ENCODE measurements at places on chromosomes 16 and 17.

GRCh38 chr17:69654981-69655855, 240.7 kb downstream of the MAP2K6 start:
- no peak for DNase-seq

DNA sequence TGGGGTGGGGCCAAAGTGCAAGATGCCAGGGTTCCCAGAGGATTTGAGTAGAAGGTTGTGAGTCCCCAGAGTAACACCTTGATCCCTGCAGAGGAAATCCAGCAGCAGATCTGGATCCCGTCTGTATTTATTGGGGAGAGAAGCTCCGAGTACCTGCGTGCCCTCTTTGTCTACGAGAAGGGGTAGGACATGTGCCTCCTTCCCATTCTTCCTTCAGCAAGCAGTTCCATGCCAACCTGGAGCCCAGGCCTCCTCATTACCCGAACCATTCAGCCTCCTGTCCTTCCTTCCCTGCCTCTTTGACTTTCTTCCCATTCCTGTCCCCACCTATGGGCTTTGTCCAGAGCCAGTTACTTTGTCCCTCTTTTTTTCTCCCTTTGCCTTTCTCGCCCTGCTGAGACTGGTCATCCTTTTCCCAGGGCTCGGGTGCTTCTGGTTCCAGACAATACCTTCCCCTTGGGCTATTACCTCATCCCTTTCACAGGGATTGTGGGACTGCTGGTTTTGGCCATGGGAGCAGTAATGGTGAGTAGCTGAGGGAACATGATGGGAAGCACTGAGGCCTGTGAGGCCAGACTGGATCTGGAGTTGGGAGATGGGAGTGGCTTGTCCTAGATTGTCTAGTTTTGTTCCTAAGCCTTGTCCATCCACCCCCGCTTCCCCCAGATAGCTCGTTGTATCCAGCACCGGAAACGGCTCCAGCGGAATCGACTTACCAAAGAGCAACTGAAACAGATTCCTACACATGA, 2.9 kb downstream of the RNF167 start:
- DNase-seq = no peak

- DNase-seq = no peak
Observed at GRCh38 chr16:22075776-22076175, 16.6 kb upstream of the VWA3A start.

- DNase-seq = no peak
Observed at GRCh38 chr17:78934681-78935418, 9.7 kb upstream of the TIMP2 start.

GRCh38 chr16:70653809-70654771, 7.7 kb downstream of the IL34 start:
- DNase-seq = peak; percentile 96

DNA sequence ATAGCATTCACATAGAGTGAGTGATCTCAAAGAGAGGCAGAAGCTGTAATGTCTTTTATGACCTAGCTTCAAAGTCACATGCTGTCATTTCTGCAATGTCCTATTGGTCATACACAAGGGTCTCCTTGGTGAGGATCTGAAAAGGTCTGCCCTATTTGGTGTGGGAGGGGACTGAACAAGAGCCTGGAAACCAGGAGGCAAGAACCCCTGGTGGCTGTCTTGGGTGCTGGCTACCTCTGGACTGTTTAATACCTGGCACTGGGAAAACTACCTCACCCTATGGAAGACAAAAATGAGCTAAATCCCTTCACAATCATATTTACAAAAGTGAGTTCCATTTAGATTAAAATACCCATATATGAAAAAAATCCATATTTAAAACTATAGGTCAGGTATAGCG, 9.0 kb downstream of the KCTD13 start:
- no peak for DNase-seq

- DNase-seq = no peak
Observed at GRCh38 chr17:19361944-19362276, 613 bp downstream of the B9D1 start.

DNA sequence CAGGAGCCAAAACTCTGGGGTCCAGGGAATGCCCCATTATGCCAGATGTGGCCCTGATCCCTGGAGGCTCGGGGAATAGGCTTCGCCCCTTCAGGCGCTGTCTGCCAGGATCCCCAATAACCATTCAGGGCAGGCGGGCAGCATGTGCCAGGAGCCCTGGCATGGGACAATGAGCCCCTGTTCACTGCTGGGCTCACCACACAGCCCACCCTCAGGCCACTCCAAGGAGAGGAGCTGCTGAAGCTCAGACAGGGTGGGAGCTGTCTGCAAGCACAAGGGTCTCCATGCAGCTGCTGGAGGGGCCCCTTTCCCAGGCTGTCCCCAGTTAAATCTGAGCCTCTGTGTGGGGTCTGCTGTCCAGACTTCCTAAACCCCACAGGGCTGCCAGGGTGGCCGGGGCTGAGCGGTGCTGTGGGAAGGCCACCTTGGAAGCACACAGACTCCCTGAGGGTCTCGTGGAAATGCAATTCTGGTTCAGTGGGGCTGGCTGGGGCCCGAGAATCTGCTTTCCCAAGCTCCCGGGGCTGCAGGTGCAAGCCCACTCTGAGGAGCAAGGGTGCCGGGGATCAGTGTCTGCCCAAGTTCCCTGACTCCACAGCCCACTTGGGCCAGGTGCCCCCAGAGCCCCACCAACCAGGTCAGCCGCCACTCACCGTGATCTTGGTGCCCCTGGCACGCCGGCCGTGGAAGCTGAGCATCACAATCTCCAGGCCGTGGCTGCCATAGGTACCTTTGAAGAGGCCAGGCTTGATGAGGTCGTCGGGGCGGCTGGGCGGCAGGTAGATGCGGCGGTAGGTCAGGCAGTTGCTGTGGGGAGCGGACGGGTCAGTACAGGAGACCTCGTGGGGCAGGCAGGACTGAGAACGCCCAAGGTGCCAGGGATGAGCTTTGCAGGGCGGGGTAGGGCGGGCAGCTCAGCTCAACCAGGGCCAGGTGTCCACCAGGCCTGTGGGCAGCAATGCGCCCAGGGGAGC, 17.7 kb upstream of the C16orf95 start:
- no peak for DNase-seq

DNA sequence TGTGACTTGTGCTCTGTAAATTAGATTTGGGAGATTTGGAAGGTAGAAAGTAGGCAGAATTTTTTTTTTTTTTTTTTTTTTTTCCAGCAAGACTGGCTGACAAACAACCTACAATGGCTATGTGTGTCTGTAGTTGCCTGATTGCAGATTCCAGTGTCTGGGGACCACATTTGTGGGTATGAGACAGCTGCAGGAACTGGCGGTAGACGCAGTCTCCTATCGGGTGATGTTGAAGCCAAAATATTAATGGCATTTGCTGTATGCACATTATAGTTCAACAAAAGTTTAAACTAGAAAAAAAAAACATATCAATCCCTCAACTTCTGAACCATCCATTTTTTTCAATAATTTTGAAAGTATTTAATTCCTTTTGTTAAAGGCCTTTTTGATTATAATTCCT, 665.2 kb downstream of the TOX3 start:
- no peak for DNase-seq

DNA sequence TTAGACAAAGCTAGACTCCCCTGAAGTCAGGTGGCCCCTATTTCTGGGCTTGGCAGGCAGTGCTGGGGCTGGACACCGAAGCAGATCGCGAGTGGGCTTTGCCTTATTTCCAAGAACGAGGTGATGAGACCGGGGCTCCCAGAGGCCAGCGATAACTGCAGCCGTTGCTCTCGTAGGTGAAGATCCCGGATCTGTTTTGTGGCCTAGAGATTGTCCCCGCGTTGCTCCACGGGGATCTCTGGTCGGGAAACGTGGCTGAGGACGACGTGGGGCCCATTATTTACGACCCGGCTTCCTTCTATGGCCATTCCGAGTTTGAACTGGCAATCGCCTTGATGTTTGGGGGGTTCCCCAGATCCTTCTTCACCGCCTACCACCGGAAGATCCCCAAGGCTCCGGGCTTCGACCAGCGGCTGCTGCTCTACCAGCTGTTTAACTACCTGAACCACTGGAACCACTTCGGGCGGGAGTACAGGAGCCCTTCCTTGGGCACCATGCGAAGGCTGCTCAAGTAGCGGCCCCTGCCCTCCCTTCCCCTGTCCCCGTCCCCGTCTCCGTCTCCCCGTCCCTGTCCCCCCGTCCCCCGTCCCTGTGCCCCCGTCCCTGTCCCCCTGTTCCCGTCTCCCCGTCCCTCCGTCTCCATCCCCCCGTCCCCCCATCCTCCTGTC, 1.5 kb upstream of the TBCD start:
- DNase-seq = no peak

GRCh38 chr17:57225127-57225526, 31.2 kb upstream of the MSI2 start:
- no peak for DNase-seq

DNA sequence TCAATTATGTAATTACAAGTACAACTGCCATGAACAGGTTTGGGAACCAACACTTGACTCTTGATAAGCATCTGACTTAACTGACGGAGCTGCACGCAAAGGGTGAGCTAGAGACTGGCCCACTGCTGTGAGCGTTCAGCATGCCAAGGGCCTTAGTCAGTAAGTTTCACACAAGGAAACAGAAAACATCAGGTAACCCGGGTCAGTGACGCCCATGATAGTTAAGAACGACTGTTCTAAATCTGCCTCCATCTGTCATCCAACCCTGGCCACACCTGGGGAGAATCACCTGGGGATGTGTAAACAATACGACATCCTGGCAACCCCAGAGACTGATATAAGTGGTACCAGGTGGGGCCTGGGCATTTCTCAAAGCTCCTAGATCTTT, 12.3 kb downstream of the SMIM5 start:
- DNase-seq = no peak

DNA sequence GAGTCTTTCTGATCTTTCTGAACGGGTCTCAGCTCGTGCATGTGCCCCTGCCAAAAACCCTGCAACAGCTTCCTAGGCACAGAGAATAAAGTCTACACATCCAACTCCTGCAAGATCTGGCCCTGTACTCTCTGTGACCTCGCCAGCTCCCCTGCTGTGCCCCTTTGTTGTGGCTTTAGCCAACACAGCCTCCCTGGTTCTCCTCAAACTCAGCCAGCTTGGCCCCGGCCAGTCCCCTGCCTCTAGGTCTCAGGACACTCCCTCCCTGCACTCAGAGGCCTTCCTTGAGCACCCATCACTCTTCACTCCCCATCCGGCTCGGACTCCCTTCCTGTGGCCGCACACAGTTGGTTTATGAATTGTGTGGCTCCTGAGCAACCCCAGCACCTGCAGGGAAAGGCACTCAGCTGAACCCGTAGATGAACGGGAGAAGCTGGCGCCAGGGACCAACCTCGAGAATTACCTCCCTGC, 1.4 kb downstream of the CEP131 start:
- DNase-seq = peak; percentile 73

DNA sequence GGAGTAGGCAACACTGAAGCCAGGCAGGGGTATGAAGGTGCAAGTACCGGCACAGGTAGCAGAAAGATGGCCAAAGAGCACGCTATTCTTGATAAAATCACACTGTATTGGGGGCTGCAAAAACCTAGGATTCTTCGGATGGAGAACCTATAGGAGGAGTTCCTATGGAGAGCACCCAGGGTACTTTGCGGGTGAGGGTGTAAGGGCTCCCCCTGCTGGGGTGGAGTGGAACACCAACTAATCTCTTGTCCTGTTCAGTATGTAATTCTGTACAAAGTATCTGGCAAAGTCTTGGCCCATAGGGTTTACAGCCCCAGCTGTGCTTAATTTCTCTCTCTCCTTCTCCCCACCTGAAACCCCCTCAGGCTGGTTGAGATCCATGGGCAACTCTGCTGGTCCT, 393.1 kb upstream of the ASIC2 start:
- DNase-seq = peak; percentile 19

DNA sequence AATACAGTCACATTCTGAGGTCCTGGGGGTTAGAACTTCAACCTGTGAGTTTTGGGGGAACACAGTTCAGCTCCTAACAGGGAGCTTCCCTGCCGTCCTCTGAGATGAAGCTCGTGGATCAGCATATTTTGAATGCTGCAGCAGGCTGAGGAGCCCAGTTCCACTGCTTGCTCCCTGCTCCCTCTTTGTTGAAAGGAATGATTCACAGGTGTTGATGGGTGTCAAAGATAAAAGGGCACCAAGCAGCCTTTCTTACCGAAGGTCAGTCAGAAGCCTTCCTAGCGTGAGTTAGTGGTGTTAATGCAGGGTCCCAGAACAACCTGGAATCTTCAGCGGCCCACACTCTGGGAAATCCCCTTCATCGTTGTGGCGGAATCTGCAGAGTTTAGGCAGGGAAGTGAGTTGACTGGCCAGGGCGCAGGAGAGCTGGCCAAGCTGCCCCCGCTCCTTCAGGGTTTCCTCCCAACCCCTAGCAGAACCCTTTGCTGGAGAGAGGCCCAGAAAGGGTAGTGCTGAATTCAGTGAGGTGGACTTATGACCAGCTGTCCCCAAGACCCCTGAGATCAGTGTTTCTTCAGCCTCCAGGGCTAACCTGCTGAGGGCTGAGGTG, 114.8 kb downstream of the GNAO1 start:
- DNase-seq = no peak

- DNase-seq = no peak
Observed at GRCh38 chr17:64041912-64042311, 21.5 kb upstream of the ICAM2 start.

GRCh38 chr16:48459167-48459566, 74.0 kb upstream of the SIAH1 start:
- DNase-seq = no peak

DNA sequence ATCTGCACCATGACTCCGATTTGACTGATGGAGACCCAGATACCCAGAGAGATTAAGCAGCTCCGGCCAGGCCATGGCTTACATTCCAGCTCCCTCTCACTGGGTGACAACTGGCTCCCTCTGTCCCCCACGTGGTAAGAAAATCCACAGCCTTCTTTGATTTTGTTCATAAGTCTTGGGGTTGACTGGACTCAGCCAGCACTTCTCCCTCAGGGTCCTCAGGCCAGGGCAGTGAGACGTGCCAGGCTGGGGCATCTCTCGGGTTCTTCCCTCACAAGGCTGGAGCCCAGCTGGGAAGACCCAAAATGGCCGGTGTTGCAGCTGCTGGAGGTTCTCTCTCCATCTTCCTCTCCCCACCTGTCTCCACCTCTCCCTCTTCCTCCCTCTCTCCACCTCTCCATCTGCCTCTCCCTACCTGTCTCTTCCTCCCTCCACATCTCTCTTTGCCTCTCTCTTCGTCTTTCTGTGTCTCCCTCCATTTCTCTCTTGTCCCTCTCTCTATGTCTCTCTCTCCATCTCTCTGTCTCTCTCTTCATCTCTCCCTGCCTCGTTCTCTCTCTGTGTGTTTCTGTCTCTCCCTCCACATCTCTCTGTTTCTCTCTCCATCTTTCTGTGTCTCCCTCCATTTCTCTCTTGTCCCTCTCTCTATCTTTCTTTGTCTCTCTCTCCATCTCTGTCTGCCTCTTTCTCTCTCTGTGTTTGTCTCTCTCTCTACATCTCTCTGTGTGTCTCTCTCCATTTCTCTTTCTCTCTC, 105.3 kb downstream of the FOXL1 start:
- DNase-seq = no peak

GRCh38 chr17:3921502-3922319, 5.4 kb upstream of the P2RX1 start:
- no peak for DNase-seq

- peak; percentile 61 for DNase-seq
Observed at GRCh38 chr16:8588682-8589056, 1.6 kb downstream of the TMEM114 start.

GRCh38 chr16:4190712-4191333, 51.1 kb downstream of the SRL start:
- DNase-seq = no peak
